ENCODE measurements at places on chromosomes 16 and 17.

GRCh38 chr16:57634171-57634570 lies 5.7 kb downstream of the ADGRG1 start:
- H3K27me3 ChIP-seq, result peaks cover 21% of the 10 kb centered on the region
- H3K27ac ChIP-seq, result no peak overlapping the region
- H3K4me1 ChIP-seq, result no peaks in the 10 kb centered on the region
- no peak for DNase-seq
- no peaks in the 10 kb centered on the region for H3K36me3 ChIP-seq

DNA sequence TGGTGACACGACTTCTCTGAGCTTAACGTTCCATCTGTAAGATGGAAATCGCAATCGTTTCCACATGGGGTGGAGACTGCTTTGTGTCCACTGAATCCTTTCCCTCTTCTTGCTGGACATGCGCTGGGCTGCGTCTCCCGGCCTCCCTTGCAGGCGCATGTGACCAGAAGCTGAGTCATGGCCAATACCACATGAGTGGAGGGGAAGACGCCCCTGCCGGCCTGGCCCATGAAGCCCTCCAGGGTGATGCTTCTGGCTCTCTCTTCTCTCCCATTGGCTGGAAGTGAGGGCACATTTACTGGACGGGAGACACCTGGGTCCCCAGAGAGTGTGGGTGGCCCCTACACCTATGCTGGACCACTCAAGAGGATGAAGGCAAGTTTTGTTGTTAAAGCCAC lies 71.1 kb downstream of the DYNLRB2 start:
- H3K36me3 ChIP-seq, result peaks cover 13% of the 10 kb centered on the region
- no peak overlapping the region for H3K4me3 ChIP-seq
- H3K4me1 ChIP-seq, result no peaks in the 10 kb centered on the region
- H3K27ac ChIP-seq, result no peak overlapping the region
- no peaks in the 10 kb centered on the region for H3K27me3 ChIP-seq

DNA sequence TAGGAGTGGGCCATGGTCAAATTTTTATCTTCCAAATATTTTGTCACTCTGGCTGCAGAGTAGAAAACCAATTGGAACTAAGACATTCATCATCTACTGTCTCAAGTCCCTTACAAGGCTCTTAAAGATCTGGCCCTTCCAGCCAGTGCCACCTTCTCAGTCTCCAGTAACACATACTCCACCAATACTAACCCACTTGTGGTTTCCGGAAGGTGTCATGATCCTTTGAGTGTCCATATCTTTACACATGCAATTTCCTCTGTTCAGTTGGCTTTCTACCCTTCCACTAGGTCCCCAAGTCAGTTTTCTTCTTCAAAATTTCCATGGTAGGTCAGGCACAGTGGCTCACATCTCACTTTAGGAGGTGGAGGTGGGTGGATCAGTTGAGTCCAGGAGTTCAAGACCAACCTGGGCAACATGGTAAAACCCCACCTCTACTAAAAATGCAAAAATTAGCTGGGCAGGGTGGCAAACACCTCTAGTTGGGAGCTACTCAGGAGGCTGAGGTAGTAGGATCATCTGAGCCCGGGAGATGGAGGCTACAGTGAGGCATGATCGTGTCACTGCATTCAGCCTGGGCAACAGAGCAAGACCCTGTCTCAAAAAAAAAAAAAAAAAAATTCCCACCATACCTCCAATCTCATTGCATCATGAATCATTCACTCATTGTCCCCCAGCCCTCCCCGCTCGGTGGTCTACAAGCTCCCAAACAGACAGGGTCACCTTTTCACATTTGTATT lies 6.0 kb upstream of the GRB2 start:
- H3K4me1 ChIP-seq, result peaks cover 23% of the 10 kb centered on the region
- H3K27me3 ChIP-seq, result no peaks in the 10 kb centered on the region
- peaks cover 2% of the 10 kb centered on the region for H3K36me3 ChIP-seq
- DNase-seq, result no peak
- H3K4me3 ChIP-seq, result no peak overlapping the region
- no peak overlapping the region for H3K27ac ChIP-seq

- H3K27me3 ChIP-seq, result no peaks in the 10 kb centered on the region
- no peak overlapping the region for H3K4me3 ChIP-seq
- DNase-seq, result no peak
- peaks cover 28% of the 10 kb centered on the region for H3K4me1 ChIP-seq
- peaks cover 6% of the 10 kb centered on the region for H3K36me3 ChIP-seq
Measured at GRCh38 chr16:27242398-27242797, 26.2 kb downstream of the NSMCE1 start.

GRCh38 chr16:78117391-78117790 lies 17.9 kb downstream of the WWOX start:
- H3K36me3 ChIP-seq, result peaks cover 14% of the 10 kb centered on the region
- no peaks in the 10 kb centered on the region for H3K4me1 ChIP-seq
- H3K4me3 ChIP-seq, result no peak overlapping the region

All from memory B cell (primary cell).